Fibroblast of villous mesenchyme (primary cell): ENCODE measurements at places on chromosomes 2 and 18. TPM values are rescaled to one million over a fixed set of nuclear protein-coding genes. Genes with fewer than 3 reads are reported as not detected.
A peak's percentile ranks its signal among the peaks of the same experiment; 100 is the strongest.

DNA sequence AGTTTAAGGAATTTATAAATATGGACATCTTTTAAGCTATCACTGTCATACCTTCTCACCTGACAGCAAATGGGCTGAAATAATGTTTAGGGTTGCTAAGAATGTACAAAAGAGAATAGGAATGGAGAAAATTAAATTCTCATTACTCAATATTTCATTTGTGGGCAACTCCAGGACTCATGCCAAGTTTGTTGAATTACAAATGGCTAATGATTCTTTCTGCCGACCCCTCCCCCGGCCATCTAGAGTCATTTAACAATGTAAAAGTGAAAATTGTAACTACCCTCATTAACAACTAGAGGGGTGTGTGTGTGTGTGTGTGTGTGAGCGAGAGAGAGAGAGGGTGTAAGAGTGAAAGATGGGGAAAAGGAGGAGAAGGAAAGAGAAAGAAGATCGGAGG, 708.5 kb upstream of the FAM98A start:
- no peak for DNase-seq

- DNase-seq = no peak
These were observed 221.4 kb downstream of the NDUFA10 start for GRCh38 chr2:239803766-239804115.

- DNase-seq = no peak
These were observed 28.4 kb downstream of the MFSD6 start for GRCh38 chr2:190436557-190436956.

- no peak for DNase-seq
These were observed 149.8 kb downstream of the OSR1 start for GRCh38 chr2:19208479-19209199.

DNA sequence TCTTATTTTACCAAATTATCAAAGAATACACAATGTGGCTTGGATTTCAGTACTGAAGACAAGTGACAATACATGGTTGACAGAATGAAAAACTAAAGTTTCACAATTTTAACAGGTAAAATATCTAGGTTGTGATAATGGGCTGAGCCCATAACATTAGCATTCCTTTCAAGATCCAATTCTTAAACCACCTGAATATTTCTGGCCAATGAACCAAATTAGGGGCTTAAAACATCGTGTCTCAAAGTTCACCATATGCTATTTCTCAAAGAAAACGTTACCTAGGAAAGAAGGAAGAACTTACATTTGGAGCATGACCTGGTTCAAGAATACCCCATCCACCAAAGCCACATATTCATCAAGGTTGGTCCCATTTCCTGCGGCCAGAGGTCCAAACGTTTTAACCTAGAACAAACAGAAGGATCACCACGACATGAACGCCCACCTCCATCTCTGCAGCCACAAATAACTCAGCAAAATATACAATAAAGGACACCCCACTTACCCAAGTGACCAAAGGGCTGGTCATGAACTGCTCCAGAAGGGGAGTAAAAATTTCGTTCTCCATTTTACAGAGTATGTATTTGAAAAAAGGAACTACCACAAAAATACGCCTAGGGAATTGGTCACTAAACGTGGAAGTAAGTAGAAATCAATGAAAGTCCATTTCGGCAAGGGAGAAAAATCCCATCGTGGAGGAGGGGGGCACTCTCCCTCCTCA, 984 bp downstream of the CCDC88A start:
- DNase-seq = no peak

GRCh38 chr2:110741491-110741980, 9.2 kb downstream of the ACOXL start:
- peak; percentile 22 for DNase-seq

DNA sequence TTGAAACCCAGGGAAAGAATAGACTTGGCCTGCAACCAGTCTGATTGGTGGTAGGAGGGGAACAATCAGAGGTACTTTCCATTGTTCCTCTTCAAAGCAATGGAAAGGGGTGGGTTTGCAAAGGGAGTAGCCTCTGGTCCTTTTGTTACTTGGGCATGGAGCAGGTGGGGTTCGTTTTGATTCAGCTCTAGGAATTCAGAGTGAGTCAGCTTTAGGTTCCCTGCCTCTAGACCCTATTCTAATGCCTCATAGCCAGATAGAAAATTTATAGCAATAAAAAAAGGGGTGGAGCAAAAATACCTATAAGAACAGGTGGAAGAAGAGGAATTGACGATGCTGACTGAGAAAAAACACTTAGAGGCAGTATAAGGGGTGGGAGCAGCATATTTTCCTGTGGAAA, 636.4 kb downstream of the PLCL1 start:
- DNase-seq = no peak

DNA sequence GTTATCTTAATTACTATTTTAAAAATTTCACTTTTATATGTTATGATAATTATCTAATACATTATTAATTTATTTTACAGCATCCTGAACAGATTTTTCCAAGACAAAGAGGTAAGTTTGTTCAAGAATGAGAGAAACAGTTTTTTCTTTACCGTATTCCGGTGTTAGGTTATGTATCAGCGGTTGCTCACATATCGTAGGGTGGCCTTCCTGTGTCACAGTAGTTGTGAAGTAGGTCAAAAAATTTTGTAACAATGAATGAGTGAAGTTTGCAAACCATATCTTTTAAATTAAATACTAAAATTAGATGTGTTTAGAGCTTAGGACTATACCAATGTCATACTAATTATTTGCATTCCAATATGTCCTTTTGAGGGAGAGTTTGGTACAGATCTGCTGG, 33.5 kb downstream of the MRPS9 start:
- DNase-seq = no peak

DNA sequence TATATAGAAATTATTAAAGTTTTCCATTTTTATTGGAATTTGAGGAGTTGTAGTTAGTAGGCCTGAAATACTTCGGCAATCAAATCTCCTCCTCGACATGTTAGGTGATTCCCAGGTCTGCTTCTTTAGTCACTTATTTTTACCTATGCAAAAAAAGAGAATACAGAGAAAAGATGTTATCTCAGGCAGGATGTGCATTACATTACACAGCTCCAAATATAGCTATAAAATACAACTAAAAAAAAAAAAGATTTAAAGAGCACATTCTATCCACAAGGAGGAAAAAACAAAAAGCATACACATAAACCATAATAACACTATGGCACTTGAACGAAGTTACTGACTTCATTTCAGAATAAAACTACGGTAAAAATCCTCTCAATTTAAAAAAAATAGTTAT, 8.1 kb downstream of the STK17B start:
- no peak for DNase-seq

GRCh38 chr2:102059151-102059550, 67.4 kb downstream of the IL1R2 start:
- DNase-seq = peak; percentile 73

GRCh38 chr2:16149349-16150243, 209.2 kb downstream of the MYCN start:
- no peak for DNase-seq

DNA sequence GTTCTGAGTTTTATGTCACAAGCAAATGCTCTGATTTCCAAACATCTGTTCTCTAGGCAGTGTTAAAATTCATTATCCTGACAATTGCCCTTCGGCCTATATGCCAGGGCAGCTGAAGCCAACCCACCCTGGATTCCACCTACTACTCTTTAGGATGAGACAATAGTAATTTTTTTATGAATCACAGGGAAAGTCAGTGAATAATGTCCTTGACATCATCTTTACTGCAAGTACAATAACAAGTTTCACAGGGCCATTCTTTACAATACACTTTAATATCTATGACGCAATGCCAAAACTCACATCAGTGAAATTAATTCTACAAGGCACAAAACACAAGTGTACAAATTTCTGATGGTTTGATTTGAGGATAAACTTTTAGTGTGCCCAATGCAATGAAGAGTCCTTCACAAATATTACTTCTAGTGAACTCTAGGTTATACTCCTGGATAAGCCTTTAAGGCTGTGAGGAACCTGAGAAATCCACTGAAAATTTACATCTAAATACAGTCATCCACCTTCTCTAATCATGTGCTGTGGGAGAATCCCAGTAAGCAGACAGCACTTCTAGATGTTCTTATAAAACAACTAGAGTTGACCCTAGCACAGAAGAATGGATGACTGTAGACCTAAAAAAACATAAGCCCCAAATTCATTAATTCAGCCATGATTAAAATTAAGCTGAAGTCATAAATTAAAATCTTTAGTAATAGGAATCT, 77.3 kb upstream of the CTLA4 start:
- DNase-seq = no peak

- DNase-seq = no peak
These were observed 48.6 kb upstream of the TEX51 start for GRCh38 chr2:126849991-126850535.

- no peak for DNase-seq
These were observed 53.1 kb downstream of the HPCAL1 start for GRCh38 chr2:10355471-10356438.

DNA sequence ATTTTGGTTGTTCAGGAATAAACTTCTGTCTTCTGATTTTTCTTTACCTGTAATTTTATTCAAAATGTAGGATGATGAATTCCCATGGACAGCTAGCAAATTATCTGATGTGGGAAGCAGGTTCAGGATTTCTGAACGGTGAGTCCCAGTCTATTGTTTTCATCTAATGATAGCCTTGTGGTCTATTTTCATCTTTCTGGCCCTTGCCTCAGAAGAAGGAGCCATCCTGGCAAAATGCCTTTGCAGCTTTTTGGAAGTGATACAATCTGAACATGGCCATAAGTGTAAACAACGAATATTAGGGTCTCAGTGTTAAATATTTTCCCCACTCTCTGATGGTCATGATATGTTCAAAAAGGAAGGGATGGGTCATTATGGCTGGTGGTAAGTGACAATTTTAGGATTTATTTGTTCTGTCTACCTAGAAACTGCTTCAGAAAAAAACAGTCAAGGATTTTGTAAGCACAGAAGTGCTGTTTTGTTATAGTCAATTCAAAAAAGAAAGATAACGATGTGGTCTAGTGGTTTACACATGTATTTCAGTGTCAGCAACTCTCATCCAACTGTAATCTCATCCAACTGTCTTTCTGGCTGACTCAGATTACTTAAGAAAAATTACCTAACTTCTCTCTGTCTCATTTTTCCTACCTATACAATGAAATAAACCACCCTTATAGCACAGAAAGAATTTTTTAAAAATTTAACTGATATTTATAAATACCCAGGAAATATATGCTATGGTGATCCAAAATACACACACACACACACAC, 272.6 kb upstream of the ERBB4 start:
- DNase-seq = peak; percentile 70

- peak; percentile 55 for DNase-seq
These were observed 1265.5 kb upstream of the ACVR2A start for GRCh38 chr2:146579147-146579930.

GRCh38 chr2:16832910-16833309, 167.3 kb upstream of the CYRIA start:
- no peak for DNase-seq

- DNase-seq = no peak
These were observed 192.0 kb downstream of the EPHA4 start for GRCh38 chr2:221380062-221380461.

- DNase-seq = no peak
These were observed 122.2 kb upstream of the SMAD7 start for GRCh38 chr18:49072940-49073339.

DNA sequence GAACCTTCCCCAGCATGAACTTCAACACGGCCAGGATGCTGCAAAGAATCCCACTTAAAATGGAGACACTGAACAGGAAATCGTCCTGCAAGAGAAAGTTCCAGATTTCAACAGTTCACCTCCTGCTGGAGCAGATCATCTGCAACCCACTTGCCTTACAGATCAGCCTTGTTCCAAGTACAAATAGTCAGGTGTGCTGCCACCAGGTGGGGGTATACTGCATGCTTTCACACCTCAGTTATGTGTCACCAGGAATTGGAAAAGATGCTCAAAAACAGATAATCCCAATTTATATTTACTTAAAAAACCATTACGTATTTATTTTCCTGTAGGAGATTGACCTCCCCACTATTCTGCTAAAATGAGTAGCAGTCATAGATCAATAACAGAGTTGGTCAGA, 212.3 kb downstream of the MGAT5 start:
- peak; percentile 11 for DNase-seq

Gene ST8SIA5
- under 0.01 TPM in 1 of 2 replicates, not detected in the other for total RNA-seq

Gene ABCG5
- total RNA-seq = not detected in 2 replicates

Gene YPEL5
- total RNA-seq = 61.2 and 66.1 TPM in 2 replicates

Gene REG3G
- total RNA-seq = not detected in 2 replicates

Gene SERPINB3
- not detected in 2 replicates for total RNA-seq

Gene EGR4
- total RNA-seq = not detected in 2 replicates

Gene DTNA
- total RNA-seq = 6.8 and 18.1 TPM in 2 replicates

Gene RAB27B
- total RNA-seq = 3.9 and 6.5 TPM in 2 replicates

Gene DYNAP
- total RNA-seq = not detected in 2 replicates

Gene RNF152
- total RNA-seq = 11.7 and 17.4 TPM in 2 replicates

Gene ARMC9
- 189 and 260 TPM in 2 replicates for total RNA-seq

Gene LIPG
- total RNA-seq = 0.86 and 1.3 TPM in 2 replicates
